ENCODE measurements at places on chromosomes 3 and 15. TPM values are rescaled to one million over a fixed set of nuclear protein-coding genes. Genes with fewer than 3 reads are reported as not detected.

The KCTD6 gene
- 6.2 TPM for total RNA-seq

- no peak for DNase-seq
These were observed 41.5 kb downstream of the CD200R1L start for GRCh38 chr3:112805126-112805525.

The B3GNT5 gene
- 2.1 TPM for total RNA-seq

GRCh38 chr3:44992555-44993470, 16.8 kb downstream of the EXOSC7 start:
- DNase-seq: no peak

DNA sequence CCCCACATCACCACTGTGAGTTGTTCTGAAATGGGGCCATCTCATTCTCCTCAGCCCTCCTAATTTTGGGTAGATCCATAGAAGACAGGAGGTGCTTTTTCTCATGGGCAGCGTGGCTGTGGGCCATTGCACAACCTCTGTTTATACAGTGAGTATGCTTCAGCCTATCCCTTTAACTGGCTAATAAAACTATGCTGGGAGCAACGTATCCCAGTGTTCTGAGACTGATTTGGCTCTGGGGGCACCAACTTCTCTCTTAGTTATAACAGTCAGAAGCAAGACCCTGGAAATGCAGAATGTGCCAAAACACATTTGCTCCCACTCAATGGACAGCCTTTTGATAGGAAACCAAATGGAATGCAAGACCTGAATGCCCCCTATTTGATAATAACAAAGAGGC, 97.1 kb upstream of the ICE2 start:
- DNase-seq: no peak

GRCh38 chr3:186646106-186646505, 5.9 kb downstream of the FETUB start:
- DNase-seq: no peak

GRCh38 chr3:18892756-18893155, 255.6 kb upstream of the KCNH8 start:
- DNase-seq: no peak

DNA sequence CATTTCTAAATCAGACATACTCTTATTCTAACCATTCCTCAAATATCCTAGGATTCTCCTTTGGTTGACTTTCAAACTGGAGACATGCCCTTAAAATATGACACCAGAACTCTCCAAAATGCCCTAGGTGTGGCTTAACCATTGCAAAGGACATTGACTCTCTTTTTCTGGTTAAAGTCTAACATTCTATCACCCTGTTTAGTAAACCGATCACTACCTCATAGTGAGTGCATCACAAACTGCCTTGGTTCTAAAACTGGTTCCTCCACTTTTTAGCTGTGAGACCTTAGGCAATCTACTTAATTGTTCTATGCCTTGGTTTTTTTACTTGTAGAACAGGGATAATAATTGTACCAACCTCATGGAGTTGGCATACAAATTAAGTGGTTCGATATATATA, 224.3 kb downstream of the CDIN1 start:
- no peak for DNase-seq

DNA sequence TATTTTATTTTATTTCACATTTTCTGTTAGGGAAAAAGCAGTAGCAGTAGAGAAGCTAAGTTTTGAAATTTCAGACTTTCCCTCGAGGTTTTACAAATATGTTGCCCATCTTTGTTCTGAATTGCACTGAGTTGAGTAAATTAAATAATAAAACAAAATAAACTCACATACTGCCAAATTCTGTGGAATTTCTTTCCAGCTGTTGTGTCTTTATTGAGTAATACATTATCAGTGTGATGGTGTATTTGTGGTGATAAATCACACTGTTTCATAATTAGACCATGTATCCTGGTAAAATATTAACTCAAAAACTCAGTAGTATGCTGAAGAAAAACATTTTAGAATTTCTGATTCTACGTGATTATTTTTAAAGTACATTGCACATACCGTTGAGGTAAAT, 592.1 kb downstream of the SI start:
- no peak for DNase-seq

DNA sequence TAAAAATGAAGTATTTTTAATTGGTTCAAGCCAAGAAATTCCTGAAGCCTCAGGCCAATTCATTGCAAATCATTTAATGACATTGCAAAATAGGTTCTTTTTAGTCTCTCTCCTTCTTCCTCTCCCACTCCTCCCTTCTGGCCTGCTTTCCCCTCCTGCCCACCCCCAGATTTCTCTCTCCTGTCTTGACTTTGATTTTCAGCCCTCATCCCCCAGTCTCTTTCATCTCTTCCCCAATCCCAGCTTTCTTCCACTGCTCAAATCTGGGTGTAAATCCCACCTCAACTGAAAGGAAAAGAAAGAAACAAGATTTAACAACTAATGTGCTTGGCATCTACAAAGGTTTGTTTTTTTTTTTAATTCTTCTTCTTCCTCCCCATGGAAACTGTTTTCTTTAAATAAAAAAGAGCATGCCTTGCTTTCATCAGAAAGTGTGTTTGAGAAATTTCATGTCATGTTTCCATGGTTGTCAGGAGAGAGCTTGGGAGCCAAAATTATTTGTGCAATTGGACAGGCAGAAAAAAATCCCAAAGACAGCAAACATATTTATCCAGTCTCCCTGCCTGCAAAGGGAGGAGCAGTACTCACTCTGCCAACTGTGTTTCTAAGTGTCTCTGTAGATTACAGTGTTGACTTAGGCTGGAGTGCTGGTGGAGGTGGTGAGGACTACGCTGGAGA, 50.4 kb downstream of the BOC start:
- no peak for DNase-seq

- DNase-seq: no peak
These were observed 26.2 kb downstream of the UBE2Q2 start for GRCh38 chr15:75869446-75869845.

All from left ventricle myocardium inferior (tissue), 1 donor.